ENCODE measurements at places on chromosomes 12 and 14.

GRCh38 chr14:68577802-68578541 is 214.9 kb downstream of the ZFP36L1 start:
- peak; percentile 99 for DNase-seq

- DNase-seq: no peak
Observed at GRCh38 chr12:30191696-30192455, 408.1 kb upstream of the TMTC1 start.

- peak; percentile 69 for DNase-seq
Observed at GRCh38 chr12:8665759-8666158, 3.1 kb upstream of the MFAP5 start.

- peak; percentile 74 for DNase-seq
Observed at GRCh38 chr12:113727651-113728061, 238.5 kb downstream of the RBM19 start.

GRCh38 chr14:32075672-32076277 is 1.3 kb upstream of the ARHGAP5 start:
- DNase-seq: peak; percentile 18

DNA sequence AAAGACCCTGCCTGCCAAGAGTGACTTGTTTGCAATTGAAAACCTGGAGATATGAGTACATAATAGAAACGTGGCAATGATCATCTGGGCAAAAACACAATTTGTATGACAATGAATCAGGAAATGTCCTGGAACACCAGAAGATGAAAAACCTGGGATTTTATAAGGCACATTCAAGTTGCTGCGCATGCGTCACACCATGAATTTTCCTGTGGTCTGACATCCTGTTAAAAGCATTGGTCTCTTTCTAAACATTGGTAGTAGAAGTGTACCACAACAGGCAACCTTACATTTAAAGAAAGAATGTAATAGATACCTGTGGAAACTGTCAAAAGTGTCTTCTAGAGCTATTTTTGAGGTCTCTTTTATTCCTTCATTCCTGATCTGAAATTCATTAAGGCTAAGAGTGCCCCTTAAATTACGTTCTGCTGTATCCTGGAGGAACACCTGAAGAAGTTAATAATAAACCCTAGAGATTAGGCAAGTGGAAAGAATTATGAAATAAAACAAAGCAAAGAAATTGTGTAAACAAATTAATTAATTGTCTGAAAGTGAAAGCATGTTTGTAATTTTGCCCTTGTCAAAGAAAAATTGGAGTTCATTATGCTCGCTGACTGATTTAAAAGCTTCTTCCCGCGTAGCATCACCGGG is 676.5 kb downstream of the DIO2 start:
- DNase-seq: no peak

DNA sequence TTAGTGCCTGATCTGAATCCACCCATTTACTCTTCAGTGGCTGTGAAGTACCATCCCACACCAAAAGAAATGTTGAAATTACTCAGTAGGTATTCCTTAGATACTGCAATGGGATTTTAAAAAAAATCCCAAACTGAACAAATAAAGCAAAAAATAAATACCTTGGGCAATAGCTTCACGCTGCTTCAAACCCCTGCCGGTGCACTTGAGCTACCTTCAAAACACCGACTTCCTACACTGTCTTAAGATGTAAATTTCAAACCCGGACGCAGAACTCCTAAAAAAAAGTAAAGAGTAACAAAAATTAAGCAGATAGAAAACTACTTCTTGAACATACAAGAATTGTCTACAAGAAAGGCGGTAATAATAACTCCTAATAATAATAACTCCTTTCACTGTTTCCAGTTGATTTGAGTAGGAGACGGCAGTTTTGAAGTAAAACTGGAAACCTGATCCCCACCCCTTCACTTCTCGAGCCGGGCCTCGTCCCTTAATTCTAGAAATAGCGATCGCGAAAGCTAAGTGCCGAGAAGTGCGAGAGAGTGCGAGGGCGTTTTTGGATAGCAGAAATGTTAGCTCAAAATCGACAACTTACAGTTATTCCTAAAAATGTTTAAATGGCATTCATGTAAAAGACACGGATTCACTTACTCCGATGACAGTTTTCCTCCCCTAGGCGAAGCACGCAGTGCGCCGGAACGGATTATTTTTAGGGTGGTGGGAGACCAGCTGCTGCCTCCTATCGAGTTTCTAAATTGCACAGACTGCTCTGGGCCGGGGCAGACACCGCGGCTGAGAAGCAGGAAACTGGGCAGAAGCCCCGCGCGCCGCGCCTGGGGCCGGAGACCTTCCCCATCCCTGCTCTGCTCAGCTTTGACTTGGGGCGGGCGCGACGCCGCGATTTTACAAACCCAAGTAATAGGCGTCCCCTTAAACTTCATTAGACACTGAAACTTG is at the start of gene ABCC9:
ABCC9 (minus strand) TSS at position 878 of the 957 bp plus-strand sequence. CDS start 4,752 bp downstream, outside the sequence.
- DNase-seq: peak; percentile 11
